Memory B cell (primary cell): ENCODE measurements at places on chromosomes 4 and X.

- no peak for DNase-seq
Measured at GRCh38 chr4:48816971-48817370, 13.9 kb upstream of the OCIAD1 start.

DNA sequence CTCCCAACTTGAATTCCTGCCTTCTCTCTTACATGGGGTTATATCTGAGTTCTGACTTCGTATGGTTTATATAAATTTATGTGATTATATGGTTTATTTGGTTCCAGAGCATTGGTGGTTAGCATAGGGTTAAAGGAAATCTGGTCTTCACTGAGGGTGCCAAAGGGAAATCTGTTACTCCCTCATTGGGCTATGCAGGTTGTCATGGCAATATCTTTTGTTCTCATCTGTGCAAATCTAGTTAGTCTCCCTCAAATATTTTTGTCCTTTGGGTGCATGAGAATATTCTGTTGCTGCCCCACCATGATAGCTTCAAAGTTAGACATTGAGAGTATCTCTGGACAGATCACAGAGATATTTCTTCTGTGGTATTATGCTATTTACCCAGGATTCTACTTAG is 71.8 kb upstream of the OTUD4 start:
- DNase-seq = no peak

DNA sequence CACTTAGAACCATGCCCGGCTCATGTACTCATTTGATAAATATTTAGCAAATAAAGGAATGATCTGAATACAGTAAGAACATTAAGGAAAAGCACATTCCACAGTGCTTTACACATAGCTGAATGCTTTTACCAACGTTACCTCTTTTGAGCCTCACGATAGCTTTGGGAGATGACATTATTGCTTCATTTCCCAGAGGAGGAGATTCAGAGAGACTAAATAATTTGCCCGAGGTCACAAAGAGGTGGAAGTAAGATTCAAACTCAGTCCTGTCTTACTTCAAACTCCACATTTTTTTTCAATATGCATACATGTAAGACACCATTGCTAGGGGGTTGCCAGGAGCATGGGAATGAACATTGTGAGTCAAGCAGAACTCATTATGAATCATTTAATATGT is 538.5 kb downstream of the BCOR start:
- no peak for DNase-seq

DNA sequence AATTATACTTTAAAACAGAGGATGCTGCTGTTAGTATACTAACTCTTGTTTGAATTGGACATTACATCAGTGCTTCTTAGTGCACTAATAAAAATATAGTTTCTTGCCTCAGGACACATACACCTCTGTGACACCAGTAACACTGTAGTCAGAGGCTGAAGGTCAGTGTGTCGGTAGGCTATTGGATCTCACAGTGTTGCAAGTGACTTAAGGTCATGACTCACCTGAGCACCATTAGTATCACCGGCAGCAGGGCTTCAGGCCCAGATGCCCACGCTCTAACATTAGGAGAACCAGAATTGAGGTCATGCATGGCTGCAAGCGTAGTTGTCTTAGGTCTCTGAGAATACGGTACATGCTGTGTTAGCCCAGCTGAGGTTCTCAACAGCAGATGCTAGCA is 15.2 kb downstream of the ETDC start:
- no peak for DNase-seq

DNA sequence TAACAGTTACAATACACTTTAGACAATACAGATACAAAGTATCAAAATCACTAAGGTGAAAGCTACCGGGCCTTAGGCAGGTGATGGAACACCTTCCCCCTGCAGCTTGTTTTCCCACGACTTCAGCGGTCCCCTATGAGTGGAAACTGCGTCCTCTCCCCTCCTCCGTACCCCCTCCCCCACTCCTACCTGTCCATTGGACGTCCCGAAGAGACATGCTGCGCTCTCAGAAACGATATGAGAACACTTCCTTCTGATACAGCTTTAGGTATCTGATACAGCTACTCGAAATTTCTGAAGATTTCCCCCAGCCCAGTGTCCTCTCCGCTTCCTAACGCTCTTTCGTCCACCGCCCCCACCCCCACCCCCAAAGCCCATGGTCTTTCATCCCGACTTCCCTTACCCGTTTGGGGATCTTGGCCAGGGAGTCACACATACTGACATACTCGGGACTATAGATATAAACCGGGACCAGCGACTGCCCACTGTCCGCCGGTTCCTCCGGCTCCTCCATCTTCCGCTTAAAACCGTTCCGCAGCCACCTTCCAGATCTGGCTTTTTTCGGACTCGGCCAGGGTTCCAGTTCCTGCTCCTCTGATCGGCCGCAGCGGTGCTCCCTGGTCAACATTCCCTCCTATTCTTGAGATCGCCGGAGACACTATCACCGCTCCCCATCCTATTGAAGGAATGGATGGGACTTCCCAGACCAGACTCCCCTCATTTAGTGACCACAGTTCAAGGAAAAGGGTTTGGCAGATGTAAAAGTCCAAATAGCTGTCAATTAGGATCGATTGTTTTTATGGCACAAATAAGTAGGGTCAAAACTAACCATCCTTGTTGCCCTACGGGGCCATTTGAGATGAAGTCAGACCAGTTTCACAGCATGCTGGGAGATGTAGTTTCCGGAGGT is at the start of gene HDAC8:
Gene HDAC8 (minus strand): TSS at position 596 of the 910 bp plus-strand sequence. CDS start 82 bp downstream, at position 514.
- peak; percentile 18 for DNase-seq
